ENCODE measurements at places on chromosomes 11 and 22.

GRCh38 chr11:93717501-93717900 lies 23.8 kb downstream of the TAF1D start:
- DNase-seq = no peak

DNA sequence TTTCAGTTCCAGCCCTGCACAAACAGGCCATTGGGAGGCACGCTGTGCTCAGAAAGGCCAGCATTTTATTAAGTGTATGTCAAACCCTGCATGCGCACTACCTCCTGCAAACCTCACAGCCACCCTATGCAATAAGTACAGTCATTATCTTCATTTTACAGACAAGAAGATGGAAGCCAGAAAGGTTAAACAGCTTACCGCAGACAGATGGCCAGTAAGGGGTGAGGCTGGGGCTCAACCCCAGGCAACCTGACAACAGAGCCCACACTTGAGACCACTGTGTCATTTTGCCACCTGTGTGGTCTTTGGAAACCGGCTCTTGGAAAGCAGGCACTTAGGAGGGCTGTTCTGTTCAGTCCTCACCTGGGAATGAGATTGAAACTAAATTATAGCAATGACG lies 142.3 kb downstream of the NXPE2 start:
- DNase-seq = no peak

GRCh38 chr11:121636800-121637176 lies 184.0 kb upstream of the SORL1-AS1 start:
- no peak for DNase-seq

DNA sequence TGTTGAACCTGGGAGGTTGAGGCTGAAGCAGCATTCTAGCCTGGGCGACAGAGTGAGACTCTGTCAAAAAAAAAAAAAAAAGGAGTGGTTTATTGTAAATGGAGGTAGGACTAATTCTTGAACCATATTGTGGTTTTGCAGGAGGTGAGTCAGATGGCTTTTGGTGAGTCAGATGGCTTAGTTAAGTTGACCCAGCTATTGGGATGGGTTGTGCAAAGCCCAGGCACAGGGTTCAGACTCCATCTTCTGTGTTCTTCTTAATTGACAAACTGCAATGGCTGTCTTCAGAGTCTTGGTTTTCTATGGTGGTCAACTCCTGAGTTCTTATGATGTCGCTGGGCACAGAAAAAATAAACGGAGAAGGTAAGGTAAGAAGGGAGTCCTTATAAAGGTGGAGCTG lies 182.7 kb downstream of the ADAMTS15 start:
- DNase-seq = no peak

GRCh38 chr11:6378640-6378989 lies 11.7 kb upstream of the SMPD1 start:
- no peak for DNase-seq

- DNase-seq = no peak
Observed at GRCh38 chr11:19313140-19313539, 72.4 kb upstream of the E2F8 start.

- no peak for DNase-seq
Observed at GRCh38 chr11:62540804-62541701, 5.6 kb downstream of the AHNAK start.

GRCh38 chr11:124722176-124722575 lies 17.6 kb upstream of the NRGN start:
- DNase-seq = no peak

DNA sequence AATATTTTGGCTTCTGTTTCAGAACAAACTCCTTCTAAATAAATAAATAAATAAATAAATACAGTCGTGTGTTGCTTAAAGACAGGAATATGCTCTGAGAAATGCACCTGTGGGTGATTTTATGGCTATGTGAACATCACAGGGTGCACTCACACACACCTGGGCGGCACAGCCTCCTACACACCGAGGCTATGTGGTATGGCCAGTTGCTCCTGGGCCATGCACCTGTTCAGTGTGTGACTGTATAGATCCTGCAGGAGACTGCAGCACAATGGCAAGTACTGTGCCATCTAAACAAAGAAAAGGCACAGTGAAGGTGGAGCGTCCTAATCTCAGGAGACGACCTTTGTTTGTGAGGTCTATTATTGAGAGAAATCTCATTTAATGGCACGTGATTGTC lies 1281.1 kb downstream of the TBC1D22A start:
- no peak for DNase-seq

DNA sequence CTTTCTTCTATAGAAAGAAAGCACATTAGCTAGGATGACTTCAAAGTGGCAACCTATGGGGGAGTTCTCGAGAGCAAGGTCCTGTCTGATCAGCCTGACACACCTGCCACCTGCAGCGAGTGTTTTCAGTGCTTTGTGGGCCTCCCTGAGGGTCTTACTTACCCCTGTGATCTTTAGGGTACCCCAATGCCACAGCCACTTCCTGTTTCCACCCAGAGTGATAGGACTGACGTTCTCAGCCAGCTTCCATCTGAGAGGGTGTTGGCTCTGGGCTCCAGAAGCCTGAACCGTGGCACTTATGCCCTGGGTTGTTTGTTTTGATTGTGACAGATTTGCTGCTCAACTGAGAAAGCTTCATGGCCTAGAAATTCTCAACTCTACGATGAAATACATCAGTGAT lies 21.7 kb upstream of the ANKK1 start:
- no peak for DNase-seq

DNA sequence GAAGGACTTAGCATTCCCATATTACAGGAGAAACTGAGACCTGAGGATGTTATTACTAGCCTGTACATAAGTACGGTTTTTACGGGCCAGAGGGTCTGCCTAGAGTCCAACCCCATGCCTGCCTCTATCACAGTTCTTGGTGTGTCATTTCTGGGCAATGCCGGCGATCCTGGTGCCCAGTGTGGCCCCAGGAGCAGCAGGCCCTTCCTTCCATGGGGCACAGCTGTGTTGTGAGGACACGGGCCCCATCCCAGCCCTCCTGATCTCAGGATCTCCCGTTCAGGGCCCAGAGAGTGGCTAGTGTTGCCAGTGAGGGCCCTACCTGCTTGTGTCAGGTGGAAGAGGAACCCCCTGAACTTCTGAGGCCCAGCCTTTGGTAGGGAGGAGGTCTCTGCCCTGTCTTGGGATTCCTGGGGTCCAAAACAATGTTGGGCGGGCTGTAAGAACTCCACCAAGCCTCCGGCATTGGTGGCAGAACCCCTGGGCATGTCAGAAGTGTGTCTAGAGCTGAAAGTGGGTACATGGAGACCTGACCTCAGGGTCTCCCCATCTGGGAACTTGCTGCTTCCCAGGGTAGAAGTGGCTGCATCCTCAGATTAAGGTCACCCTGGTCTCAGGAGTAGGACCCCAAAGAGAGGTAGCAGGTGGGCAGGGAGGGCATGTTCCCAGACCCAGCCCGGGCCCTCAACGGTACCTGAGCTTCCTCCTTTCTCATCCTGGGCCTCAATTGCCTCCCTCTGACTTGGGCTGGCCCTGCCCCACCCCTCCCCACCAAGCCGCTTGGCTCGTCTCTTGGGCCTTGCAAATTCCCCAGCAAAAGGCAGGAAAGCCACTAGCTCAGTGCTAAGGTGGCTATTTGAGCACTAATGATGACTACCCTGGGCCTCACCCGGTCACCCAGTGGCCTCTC lies 74.6 kb upstream of the KCNQ1OT1 start:
- DNase-seq = no peak

DNA sequence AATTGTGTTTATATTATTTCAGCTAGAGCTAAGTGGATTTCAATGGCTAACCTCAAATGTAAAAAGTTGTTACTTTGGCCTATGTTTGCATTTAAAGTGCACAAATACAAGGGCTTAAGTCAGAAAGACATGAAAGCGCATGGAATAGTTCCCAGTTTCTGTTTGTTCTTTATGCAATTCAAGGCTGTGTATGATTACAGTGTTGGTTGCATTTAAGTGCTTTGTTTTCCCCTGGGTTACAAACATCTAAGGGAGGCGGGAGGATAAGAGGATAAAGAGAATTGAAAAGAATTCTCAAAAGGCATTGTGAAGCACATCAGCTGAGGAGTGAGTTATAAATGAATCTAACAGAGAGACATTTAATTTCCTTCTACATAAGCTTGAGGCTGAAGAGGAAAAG lies 453.4 kb downstream of the NTM start:
- DNase-seq = no peak

- no peak for DNase-seq
Observed at GRCh38 chr11:100445231-100445735, 241.8 kb upstream of the ARHGAP42 start.

- DNase-seq = peak; percentile 35
Observed at GRCh38 chr11:85756401-85757200, 54.3 kb downstream of the SYTL2 start.

GRCh38 chr11:118956847-118957469 lies 860 bp downstream of the UPK2 start:
- DNase-seq = no peak

DNA sequence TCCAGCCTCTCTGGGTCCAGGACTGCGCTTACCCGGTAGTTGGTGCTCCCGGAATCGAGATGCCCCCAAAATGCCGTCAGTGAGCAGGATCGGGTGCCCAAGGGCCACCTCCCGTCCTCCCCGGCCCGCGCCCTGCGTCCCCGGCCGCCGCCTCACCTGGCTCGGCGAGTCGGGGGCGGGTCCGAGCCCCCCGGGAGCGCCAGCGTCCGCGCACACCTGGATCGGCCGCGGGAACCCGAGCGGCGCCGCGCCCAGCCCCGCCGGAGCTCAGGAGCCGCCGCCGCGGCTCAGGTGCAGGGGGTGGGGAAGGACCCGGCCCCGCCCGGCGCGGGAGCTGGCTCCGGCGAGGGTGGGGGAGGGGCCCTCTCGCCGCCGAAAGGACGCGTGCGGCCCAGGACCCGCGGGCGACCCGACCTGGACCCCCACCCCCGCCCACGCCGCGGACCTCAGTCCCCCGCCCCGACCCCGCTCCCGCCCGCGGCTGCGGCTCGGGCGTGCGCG lies at the start of gene SHANK2:
SHANK2 (minus strand) TSS at position 309 of the 501 bp plus-strand sequence. CDS start 105,251 bp downstream, outside the sequence.
- DNase-seq = no peak

GRCh38 chr11:12411806-12412727 lies 34.7 kb downstream of the PARVA start:
- DNase-seq = no peak

DNA sequence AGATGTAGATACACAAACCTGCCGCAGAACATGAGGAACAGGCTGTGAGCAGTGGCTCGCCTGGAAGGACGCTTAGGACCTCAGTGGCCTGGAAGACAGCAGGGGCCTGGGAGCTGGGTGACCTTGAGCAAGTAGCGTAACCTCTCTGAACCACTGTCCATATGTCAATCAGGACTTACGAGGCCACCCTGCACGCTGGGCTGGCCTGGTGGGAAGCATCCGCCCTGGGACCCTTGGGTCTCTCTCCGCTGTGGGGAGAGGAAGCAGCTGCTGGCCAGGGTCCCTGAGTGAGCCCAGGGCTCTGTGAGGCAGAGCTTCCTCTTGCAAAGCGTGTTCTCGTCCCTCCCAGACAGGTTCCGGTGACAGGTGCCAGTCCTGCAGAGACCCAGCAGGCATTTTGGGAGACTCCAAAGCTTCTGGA lies 14.0 kb upstream of the EHD1 start:
- no peak for DNase-seq

GRCh38 chr11:12539572-12539971 lies 134.6 kb upstream of the TEAD1 start:
- no peak for DNase-seq

DNA sequence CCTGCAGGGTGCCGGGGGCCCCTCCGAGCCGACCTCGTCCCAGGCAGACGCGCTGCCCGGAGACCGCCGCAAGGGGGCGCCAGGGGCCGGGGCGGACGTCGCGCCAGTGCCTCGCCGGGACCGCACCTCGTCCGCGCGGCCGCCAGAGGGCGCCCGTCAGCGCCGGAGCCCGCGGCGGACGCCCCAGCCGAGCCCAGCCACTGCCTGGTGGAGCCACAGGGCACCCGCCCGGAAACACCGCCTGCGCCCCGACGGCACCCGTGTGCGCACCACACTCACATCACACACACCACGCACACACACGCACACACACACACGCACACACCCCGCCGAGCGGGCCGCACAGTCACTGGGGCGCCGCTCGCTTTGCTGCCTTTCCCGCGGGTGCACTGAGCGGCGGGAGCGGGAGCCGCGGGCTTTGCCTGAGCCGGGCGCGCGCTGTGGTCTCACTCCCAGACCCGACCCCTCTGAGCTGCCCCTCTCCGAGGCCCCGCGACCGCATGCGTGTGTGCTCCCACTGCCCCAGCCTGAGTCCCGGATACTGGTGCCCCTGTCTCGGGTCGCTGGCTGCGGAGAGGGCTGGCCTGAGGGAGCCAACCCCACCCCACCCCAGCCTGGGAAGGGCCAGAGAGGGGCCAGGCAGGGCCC lies 449.3 kb downstream of the OPCML start:
- no peak for DNase-seq

- DNase-seq = no peak
Observed at GRCh38 chr11:26632691-26633159, 60.7 kb upstream of the MUC15 start.

DNA sequence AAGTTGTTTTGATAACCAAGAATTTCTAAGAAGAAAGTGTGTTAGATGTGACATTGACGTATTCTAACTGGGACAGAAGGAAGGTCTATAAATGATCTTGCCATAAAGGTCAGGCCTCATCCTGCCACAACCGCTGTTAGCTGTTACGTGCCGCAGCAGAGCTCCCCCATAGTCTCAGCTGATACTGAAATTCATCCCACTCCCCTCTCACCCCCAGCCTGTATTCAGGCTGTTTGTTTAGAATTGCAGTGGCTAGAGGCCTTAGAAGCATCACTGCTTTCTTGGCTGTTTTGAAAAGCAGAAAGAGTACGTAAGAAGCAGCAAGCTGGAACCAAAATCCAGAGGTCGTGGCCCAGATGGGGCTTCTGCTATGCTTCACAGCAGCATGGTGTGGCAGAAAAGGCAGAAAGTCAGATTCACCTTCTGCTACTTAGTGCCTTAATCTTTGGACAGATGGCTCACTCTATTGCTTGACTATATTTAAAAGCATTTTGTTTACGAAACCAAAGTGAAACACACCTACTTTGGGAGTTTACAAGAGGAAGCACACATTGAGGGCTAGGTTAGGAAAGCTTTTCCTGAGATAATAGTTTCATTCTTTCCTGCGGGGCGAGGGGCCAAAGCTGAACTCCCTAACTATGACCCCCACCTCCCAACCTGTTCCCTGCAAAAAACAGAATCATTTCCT lies 950 bp upstream of the LAYN start:
- no peak for DNase-seq

- DNase-seq = no peak
Observed at GRCh38 chr11:89182773-89183518, 5.3 kb downstream of the TYR start.

- DNase-seq = no peak
Observed at GRCh38 chr11:93477684-93478234, 65.4 kb downstream of the SMCO4 start.

DNA sequence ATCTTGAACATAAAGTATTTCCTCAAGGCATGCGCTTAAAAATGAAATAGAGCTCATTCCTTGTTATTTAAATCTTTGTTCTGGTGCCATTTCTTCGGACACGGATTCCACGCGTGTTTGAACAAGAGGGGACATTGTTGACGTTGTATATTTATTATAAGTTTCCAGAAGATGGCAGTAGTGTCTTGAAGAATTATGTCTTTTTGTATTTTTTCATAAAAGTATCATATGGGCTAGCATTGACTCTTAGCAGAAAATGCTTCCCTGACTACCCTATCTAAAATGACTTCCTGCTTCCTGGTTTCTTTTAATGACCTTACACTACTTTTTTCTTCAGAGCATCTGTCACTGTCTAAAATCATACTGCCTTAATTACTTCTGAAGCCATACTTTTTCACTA lies 20.4 kb downstream of the BIRC2 start:
- no peak for DNase-seq

- peak; percentile 95 for DNase-seq
Observed at GRCh38 chr11:3840870-3841425, at the start of gene RHOG. RHOG (minus strand) TSS chr11:3840959; CDS start chr11:3828138, 12,821 bp downstream.

All from stimulated activated CD8-positive, alpha-beta memory T cell treated with anti-CD3 and anti-CD28 coated beads, Interleukin-4, amount 100 ng/mL, for 4 hours (primary cell).